ENCODE measurements at places on chromosomes 13 and 19.

DNA sequence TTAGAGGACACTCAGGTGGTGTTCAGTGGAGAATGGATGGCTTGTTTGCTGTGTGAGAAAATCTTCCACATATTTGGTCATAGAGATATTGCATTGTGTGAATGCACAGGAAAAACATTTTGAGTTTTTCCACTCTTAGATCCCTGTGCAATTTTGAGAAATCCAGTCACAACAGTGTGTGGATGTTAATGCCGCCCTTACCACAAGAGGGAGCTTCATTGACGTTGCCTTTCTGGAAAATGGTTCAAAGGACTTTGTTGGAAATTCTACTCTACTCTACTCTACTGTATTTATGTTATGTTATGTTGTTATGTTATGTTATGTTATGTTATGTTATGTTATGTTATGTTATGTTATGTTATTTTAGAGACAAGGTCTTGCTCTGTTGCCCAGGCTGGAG, 13.4 kb downstream of the ZNF20 start:
- no peak for DNase-seq

DNA sequence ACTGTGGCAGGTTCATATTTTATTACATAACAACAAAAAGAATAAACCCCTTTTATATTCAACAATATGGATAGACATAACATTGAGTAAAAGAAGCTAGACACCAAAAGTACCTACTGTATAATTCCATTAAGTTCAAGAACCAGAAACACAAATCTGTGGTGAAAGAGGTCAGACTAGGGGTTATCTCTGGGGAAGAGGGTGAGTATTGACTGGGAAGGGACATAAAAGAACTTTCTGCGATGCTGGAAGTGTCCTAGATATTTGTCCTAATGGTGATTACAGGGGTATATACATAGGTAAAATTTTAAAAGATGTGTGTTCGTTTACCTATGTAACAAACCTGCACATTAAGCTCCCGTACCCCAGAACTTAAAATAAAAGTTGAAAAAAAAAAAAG, 103.0 kb downstream of the SUCLA2 start:
- no peak for DNase-seq

DNA sequence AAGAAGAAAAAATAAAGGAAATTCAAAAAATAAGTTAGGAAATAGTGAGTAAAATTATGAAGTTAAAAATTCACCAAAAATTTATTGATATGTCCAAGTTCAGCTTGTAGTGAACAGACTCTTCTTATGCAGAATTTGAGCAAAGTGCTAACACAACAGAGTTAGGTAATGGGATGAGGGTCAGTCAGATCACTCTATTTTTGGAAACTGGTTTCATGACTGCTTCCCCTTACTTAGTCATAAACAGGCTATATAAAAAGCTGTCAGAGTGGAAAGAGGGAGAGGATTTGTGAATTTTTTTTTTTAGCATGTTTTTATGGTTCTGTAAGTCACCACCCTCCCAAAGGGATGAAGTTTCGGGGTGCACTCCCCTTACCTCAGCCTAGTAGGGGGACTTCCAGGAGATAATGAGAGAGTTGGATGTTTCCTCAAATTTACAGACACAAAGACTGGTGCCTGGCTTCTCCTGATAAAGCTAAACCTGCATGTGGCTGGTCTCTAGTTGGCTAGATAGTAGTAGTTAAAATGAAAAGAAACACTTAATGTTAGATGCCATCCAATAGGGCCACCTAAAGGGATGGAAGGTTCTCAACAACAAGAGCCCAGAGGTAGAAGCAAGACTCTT, 4.5 kb downstream of the CPB2 start:
- no peak for DNase-seq

DNA sequence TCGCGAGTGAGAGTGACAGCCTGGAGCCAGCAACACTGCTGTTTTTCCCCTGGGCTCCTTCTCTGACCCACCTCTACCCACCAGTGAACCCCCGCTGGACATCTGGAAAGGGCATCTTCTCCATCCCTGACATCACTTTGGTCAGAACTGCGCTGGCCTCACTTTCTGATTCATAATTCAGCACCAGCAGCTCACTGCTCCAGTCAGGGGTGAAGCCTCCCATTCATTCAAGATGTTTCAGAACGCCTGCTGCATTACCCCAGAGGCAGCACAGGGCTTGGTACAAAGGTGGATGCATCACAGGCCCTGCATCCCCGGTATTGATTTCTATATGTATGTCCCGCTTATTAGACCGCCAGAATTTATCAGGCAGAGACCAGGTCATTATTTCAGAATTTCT, 182.8 kb upstream of the TSHZ3 start:
- DNase-seq = no peak

GRCh38 chr19:14058182-14059092, 3.4 kb downstream of the PALM3 start:
- DNase-seq = no peak

GRCh38 chr19:29404951-29405727, 120.7 kb upstream of the VSTM2B start:
- no peak for DNase-seq

GRCh38 chr13:77339408-77339807, 12.5 kb upstream of the MYCBP2 start:
- no peak for DNase-seq

- DNase-seq = no peak
Measured at GRCh38 chr13:98783856-98784478, 31.5 kb upstream of the SLC15A1 start.

GRCh38 chr19:18377026-18377425, 8.9 kb upstream of the GDF15 start:
- DNase-seq = no peak

- no peak for DNase-seq
Measured at GRCh38 chr13:25248071-25248470, 39.2 kb downstream of the MTMR6 start.

GRCh38 chr19:3838661-3839060, 30.2 kb downstream of the ZFR2 start:
- no peak for DNase-seq

- no peak for DNase-seq
Measured at GRCh38 chr19:5974721-5975387, 3.1 kb downstream of the RANBP3 start.

DNA sequence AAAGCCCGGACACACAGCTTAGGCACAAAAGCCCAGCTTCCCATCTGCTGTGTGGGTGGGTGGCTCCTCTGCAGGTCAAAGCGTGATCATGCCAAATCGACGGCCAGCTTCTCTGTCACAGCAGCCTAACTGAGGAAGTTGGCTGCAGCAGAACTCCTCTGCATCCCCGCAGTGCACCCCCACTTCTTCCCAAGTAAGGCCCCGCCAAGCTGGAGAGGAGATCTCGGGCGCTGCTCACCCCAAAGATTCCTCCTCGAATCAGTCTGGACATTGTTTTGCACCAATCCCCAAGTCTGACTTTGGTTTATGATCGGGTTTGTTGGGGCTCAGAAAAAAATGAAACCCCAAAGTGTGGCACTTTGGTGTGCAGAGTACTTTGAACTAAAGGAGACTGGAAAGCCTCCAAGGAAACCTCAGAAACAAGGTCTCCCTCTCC, 19.7 kb upstream of the CPB2 start:
- no peak for DNase-seq

DNA sequence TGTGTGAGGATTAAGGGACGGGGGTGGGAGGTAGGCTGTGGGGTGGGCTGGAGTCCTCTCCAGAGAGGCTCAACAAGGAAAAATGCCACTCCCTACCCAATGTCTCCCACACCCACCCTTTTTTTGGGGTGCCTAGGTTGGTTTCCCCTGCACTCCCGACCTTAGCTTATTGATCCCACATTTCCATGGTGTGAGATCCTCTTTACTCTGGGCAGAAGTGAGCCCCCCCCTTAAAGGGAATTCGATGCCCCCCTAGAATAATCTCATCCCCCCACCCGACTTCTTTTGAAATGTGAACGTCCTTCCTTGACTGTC, 5.5 kb downstream of the FOSB start:
- no peak for DNase-seq

DNA sequence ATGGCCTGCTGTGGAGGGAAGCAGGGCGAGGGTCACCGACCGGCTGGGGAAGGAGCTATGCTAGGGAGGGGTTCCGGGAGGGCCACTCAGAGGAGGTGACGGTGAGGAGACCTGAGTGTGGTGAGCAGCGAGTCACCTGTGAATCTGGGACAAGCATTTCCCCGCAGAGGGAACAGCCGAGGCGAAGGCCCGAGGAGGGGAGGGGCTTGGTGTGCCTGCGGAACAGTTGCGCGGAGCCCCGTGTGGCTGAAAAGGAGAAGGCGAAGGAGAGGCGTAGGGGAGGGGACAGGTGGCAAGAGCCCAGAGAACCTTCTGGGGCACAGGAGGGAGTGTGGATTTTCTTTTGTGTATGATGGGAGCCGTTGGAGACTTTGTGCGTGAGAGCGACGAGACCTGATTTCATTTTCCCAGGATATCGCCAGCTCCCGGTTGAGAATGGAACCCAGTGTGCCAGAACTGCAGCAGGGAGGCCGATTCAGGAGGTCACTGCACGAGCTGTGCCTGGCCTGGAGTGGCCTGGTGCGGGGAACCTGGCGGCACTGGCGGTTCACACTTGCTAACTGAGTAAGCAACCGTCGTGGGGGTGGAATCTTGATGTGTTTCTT, 117.7 kb upstream of the ZNF507 start:
- DNase-seq = no peak

GRCh38 chr13:64551755-64552154, 2678.4 kb downstream of the PCDH9 start:
- peak; percentile 18 for DNase-seq

All from RCC 7860 (cell line).